ENCODE measurements at places on chromosomes 12 and 14. TPM values are rescaled to one million over a fixed set of nuclear protein-coding genes. Genes with fewer than 3 reads are reported as not detected.

The AMHR2 gene
- 3.9 TPM for total RNA-seq

The CLEC4C gene
- not detected for total RNA-seq

The TMEM63C gene
- total RNA-seq, result 2.9 TPM

The SSTR1 gene
- 2.3 TPM for total RNA-seq

The C14orf93 gene
- 4.4 TPM for total RNA-seq

The E2F7 gene
- 0.20 TPM for total RNA-seq

The POTEG gene
- total RNA-seq, result not detected

DNA sequence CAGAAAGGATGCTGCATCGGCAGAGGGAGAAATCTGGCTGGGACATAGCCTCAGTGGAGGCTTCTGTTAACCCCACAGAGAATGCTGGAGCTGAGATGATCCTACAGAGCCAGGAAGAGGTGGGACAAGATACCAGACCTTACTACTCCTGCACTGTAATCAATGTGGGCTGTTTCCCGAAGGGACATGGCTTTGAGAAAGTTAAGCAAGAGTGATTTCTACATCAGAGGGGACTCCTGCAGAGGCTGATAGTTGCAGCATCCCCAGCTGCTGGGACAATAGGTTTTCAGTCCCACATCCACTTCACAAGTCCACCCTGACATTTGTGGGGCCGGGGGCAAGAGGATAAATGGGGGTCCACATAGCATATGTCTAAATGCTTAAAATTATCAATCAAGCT is 22.5 kb upstream of the CMKLR1 start:
- DNase-seq, result no peak
- no peak overlapping the region for H3K4me3 ChIP-seq
- no peak overlapping the region for H3K27ac ChIP-seq
- no peaks in the 10 kb centered on the region for H3K36me3 ChIP-seq
- H3K4me1 ChIP-seq, result no peaks in the 10 kb centered on the region

GRCh38 chr14:80239631-80240030 is 28.3 kb upstream of the DIO2 start:
- H3K27ac ChIP-seq, result no peak overlapping the region
- H3K27me3 ChIP-seq, result no peaks in the 10 kb centered on the region
- no peak for DNase-seq
- no peaks in the 10 kb centered on the region for H3K4me1 ChIP-seq

- H3K4me1 ChIP-seq, result peaks cover 9% of the 10 kb centered on the region
- no peak overlapping the region for H3K4me3 ChIP-seq
- H3K27me3 ChIP-seq, result no peaks in the 10 kb centered on the region
- no peak for DNase-seq
- H3K36me3 ChIP-seq, result no peaks in the 10 kb centered on the region
Observed at GRCh38 chr12:79844693-79845092, 90.2 kb downstream of the PPP1R12A start.

GRCh38 chr12:93594766-93595311 is 22.4 kb downstream of the SOCS2 start:
- no peaks in the 10 kb centered on the region for H3K36me3 ChIP-seq
- DNase-seq, result no peak
- H3K4me1 ChIP-seq, result no peaks in the 10 kb centered on the region

DNA sequence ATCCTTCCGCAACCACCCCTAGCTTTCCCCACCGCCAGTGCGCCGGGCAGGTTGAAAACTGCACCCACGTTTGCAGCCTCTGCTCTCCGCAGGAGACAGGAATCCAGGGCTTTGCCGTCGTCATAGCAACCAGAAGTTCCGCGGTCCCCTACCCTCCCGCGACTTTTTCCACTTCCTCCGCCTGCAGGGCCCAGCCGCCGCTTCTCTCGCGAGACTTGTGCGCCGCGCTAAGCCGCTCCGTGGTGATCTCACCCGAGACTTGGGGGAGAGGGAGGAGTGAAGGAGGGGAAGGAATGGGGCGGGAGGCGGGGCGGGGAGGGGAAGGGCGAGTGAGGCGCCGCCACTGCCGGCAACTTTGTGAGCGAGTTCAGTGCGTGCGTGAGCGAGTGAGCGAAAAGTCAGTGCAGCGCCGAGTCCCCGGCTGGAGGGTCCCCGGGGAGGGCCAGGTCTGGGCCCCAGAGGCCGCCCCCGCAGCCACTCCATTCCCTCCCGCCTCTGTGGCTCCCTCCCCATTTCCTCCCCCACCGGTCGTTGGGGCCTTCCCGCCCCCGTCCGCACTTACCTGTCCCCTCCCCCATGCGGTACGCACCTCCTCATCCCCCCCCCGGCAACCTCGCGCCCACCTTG is 413.0 kb downstream of the PCNX1 start:
- no peaks in the 10 kb centered on the region for H3K36me3 ChIP-seq
- H3K4me3 ChIP-seq, result peak within 1 kb of the TSS; percentile 78
- H3K27me3 ChIP-seq, result no peaks in the 10 kb centered on the region
- peaks cover 14% of the 10 kb centered on the region for H3K4me1 ChIP-seq

DNA sequence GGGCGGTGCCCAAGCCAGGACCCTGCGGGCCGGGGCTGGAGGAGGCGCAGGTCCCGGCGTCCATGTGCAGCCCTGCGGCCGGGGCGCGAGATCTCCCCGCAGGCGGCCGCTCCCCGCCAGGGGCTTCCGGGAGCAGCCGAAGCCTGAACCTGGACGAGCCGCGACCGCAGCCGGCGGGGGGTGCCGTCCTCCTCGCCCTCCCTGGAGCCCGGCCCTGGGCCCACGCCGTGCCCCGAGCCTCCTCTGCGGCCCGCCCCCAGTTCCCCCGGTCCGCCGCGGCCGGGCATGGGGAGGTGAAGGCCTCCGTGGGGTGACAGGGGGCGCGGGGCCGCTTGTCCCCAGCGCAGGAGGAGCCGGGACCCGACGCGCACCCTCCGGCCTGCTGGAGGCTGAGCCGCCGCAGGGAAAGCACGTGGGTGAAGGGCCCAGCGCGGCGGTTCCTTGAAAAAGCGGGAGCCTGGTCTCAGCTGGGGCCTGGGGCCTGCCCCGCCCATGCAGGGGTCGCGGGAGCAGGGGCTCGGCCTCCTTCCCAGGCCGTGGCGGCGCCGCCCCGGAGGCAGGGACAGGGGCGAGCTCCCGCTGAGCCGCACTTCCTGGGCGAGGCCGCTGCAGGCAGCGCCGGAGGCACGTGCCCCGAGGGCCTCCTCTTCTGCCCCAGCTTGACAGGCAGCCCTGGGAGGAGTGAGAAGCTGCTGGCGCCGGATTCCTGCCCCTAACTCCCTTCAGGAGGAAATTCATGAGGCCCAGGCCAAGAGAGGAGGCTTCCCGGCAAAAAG is 55.6 kb upstream of the PPP2R5C start:
- no peak for DNase-seq
- no peaks in the 10 kb centered on the region for H3K36me3 ChIP-seq
- no peak overlapping the region for H3K4me3 ChIP-seq
- H3K27me3 ChIP-seq, result no peaks in the 10 kb centered on the region

- DNase-seq, result no peak
- H3K4me3 ChIP-seq, result no peak overlapping the region
- H3K27ac ChIP-seq, result no peak overlapping the region
- H3K4me1 ChIP-seq, result no peaks in the 10 kb centered on the region
- no peaks in the 10 kb centered on the region for H3K27me3 ChIP-seq
Observed at GRCh38 chr12:118098911-118099671, 4.7 kb downstream of the VSIG10 start.

GRCh38 chr12:95096852-95097251 is 23.4 kb upstream of the NR2C1 start:
- H3K4me3 ChIP-seq, result no peak overlapping the region
- DNase-seq, result peak; percentile 52
- H3K36me3 ChIP-seq, result no peaks in the 10 kb centered on the region

GRCh38 chr14:92135269-92135668 is 13.5 kb downstream of the CPSF2 start:
- H3K36me3 ChIP-seq, result peaks cover 4% of the 10 kb centered on the region
- no peak for DNase-seq
- no peaks in the 10 kb centered on the region for H3K4me1 ChIP-seq
- no peak overlapping the region for H3K4me3 ChIP-seq

- no peak for DNase-seq
- H3K36me3 ChIP-seq, result no peaks in the 10 kb centered on the region
- no peak overlapping the region for H3K27ac ChIP-seq
- no peaks in the 10 kb centered on the region for H3K27me3 ChIP-seq
Observed at GRCh38 chr14:88030079-88030478, 25.1 kb downstream of the GPR65 start.

DNA sequence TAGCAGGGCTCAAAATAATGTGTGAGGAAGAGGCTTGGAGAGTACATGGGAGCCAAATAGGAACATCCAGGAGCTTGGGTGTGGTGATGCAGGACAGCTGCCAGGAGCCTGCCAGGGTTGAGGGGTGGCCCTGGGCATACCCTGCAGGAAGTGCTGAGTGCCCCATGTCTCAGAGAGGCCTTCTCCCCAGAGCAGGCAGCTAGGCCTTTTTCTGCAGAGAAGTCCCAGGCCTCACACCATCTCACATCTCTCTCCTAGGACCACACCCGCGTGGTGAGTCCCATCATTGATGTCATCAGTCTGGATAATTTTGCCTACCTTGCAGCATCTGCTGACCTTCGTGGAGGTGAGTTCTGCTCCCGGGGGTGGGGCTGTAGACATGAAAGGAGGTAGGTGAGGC is 66.9 kb downstream of the ERH start:
- H3K27me3 ChIP-seq, result no peaks in the 10 kb centered on the region
- no peak overlapping the region for H3K4me3 ChIP-seq
- no peaks in the 10 kb centered on the region for H3K36me3 ChIP-seq
- no peaks in the 10 kb centered on the region for H3K4me1 ChIP-seq
- H3K27ac ChIP-seq, result no peak overlapping the region

- no peaks in the 10 kb centered on the region for H3K4me1 ChIP-seq
- H3K36me3 ChIP-seq, result no peaks in the 10 kb centered on the region
Observed at GRCh38 chr14:29709490-29709889, 218.2 kb downstream of the PRKD1 start.

DNA sequence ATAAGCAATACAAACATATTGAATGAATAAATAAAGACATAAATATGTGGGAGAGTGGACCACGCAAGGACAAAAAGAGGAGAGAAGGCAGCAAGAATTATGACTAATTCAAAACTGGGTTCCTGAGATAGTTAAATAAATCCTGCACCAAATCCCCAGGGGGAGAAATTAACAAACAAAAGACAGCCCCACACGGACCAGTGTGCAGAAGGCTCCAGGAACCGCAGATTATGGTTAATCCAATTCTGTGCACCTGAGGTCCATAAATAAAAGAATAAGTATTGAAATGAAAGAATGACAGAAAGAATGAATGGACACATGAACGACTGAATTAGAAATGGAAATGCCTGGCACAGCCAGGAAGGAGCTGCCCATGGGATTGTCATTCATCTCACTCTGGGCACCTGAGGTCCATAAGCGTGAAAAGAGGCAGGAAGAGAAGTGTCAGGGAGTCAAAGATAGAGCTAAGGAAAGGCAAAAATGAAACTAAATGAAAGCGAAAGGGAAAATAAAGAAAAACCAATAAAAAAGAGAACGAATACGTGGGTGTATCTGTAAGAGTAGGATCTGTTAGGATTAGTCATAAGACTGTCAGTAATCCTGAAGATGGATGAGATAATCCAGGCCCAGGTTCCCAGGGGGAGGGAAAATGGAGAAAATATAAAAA is 23.3 kb downstream of the MEG3 start:
- DNase-seq, result no peak
- H3K4me1 ChIP-seq, result no peaks in the 10 kb centered on the region
- no peaks in the 10 kb centered on the region for H3K27me3 ChIP-seq
- H3K36me3 ChIP-seq, result no peaks in the 10 kb centered on the region

GRCh38 chr12:25573346-25573745 is 20.3 kb upstream of the LMNTD1 start:
- no peak overlapping the region for H3K4me3 ChIP-seq
- no peaks in the 10 kb centered on the region for H3K4me1 ChIP-seq
- DNase-seq, result no peak
- no peaks in the 10 kb centered on the region for H3K36me3 ChIP-seq
- no peaks in the 10 kb centered on the region for H3K27me3 ChIP-seq

DNA sequence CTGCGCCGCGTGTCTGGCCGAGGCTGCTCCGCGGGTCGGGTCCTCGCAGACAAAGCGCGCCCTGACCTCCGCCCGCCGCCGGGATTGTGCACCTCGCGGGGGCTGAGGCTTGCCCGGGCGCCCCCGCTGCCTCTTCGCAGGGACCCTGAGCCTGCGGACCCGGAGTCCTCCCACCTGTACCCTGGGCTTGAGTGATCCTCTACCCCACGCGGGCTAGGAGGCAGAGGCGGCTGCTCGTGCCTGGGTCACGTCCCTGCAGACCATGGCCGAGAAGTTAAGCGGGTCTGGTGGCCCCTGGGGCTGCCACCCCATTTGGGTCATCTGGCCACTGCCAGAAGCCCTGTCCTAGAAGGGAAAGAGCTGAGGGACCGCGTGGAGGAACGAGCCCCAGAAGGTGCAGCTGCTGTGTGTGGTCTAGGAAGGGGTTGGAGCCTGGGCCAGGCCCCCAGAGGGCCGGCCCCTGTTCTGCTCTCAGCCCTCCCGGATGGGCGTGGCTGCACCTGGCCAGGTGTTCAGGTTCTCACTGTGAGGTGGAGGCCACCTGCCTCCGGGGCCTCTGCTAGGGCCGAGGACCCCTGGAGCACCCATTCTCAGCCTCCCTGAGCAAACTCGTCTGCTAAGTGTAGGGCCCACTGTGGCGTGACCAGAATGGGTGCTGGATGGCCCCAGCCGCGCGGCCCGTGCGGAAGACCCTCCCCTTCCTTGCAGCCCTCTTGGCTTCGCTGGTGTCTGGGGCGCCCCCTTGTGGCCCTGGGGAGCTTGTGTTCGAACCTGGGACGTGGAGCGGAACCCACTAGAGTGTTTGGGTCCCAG is 49.6 kb downstream of the LRCOL1 start:
- no peaks in the 10 kb centered on the region for H3K27me3 ChIP-seq
- no peaks in the 10 kb centered on the region for H3K36me3 ChIP-seq
- no peak overlapping the region for H3K27ac ChIP-seq
- H3K4me1 ChIP-seq, result no peaks in the 10 kb centered on the region
- H3K4me3 ChIP-seq, result peak overlapping the region; percentile 56

DNA sequence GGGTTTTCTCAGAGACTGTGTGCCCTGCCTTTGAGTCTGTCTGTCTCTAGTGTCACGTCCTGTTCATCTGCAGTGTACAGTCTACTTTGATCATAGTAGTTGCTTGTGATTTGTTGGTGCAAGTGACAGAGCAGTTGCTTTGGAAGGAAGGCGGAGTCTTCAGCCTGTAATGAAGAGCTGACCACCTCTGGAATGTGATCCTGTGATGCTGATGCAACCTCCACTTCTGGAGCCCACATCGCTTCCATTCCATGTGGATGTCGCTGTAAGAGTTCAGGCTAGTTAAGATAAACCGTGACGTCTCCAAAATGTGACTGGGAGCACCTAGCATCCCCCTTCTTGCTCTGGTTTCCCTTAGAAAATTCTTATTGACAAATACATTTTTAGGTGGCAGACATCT is 51.8 kb downstream of the PELI2 start:
- H3K4me3 ChIP-seq, result no peak overlapping the region
- no peak for DNase-seq
- H3K27ac ChIP-seq, result peak overlapping the region; percentile 76
- H3K4me1 ChIP-seq, result peaks cover 22% of the 10 kb centered on the region
- H3K36me3 ChIP-seq, result no peaks in the 10 kb centered on the region

DNA sequence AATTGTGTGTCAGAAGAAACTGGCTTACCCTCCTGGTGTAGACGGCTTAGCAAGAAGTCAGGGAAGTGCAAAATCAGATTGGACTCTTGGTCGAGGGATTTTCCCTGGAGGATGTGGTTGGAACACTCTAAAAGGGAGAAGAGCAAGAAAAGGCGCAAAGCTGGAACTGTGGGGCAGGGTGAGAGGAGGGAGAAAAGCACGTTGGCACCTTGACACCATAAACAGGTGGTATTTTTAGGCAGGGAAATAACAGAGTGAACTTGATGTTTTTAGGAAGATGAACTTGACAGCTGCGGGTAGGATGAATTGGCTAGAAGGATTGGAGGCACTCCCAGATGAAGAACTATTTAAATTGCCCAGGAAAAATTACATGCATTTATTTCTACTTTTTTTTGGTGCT is 67.7 kb downstream of the HCAR2 start:
- no peak overlapping the region for H3K4me3 ChIP-seq
- DNase-seq, result no peak
- no peaks in the 10 kb centered on the region for H3K36me3 ChIP-seq
- no peaks in the 10 kb centered on the region for H3K27me3 ChIP-seq
- no peak overlapping the region for H3K27ac ChIP-seq
